ENCODE measurements at places on chromosomes 6 and 20.

DNA sequence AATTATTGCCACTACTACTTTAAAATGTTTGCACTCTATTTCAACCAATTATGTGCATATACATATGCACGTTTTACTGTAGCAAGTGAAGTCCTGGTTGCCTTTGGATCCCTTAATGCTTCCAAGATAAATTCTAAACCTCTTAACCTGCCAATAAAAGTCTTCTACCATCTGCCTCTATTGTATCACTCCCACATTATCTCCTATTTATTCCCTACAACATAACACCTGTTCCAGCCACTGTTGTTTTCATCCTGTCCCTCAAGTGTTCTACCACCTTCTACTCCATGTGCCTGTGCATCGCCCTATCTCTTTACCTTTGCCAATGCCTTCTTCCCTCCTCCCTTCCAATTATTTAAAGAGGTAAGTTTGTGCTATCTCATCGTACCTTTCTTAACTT is 499.0 kb upstream of the RNF217 start:
- no peak for DNase-seq

DNA sequence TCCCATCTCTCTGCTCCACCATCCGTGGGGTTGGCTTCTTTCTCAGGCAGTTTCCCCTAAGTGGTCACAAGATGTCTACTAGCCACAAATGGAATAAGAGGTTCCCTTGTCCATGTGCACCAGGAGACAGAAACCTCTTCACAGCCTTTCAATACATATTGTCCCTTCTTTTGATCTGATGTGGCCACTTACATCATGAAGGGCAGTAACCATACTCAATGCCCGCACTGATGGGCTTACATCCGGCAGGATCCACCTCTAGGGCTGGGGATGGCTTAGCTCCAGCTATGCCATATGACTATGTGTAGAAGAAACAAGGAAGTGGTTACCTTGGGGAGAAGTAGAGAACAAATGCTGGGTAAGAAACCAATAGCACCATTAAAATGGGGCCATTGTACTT is 64.4 kb downstream of the PLEKHG1 start:
- DNase-seq = no peak

GRCh38 chr6:42429836-42430235 is 21.9 kb downstream of the TRERF1 start:
- no peak for DNase-seq

- no peak for DNase-seq
These were observed 36.3 kb upstream of the SIRT5 start for GRCh38 chr6:13538084-13538483.

DNA sequence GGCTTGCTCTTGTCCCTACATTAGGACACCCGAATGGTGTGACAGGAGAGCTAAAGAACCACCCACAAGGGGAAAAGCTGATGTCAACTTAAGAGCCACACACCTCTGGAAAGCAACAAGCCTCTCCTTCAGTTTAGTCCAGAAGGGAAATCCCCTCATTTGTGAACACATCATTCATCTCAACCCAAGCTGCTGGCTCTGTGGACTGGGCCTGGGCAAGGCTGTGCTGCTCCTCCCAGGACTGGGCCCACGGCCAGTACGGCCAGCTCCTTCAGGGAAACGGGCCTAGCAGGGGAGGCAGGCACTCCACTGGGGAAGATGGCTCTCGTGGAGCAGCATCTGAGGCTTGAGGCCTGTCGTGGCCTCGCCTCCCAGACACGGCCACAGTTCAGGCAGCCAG is 12.8 kb upstream of the SLC4A11 start:
- DNase-seq = no peak

DNA sequence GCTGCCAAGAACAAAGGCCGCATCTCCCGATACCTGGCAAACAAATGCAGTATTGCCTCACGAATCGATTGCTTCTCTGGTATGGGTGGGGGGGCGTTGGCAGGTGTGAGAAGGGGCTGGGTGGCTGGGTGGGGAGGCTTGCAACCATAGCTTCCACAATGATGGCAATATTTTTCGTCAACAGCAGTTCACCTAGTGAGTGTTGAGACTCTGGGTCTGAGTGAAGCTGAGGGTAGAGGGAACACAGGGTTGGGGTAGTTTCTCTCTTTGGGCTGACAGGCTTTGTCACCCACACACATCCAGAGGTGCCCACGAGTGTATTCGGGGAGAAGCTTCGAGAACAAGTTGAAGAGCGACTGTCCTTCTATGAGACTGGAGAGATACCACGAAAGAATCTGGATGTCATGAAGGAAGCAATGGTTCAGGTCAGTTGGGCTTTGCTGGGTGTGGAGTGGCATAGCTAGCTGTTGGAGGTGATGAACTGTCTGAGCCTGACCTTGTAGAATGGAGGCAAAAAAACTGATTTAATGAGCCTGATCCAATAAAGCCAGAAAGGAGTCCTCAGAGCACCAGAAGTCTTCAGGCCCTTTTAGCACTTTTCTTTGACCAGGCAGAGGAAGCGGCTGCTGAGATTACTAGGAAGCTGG is 4.2 kb downstream of the NOP56 start:
- no peak for DNase-seq

GRCh38 chr6:157229713-157230112 is 93.6 kb downstream of the TMEM242 start:
- no peak for DNase-seq

Data from activated naive CD8-positive, alpha-beta T cell treated with anti-CD3 and anti-CD28 coated beads, Interleukin-2, amount 10 ng/mL, durations not matched to agents 7 days and 5 days (primary cell).